IPS DF 6.9 (cell line): ENCODE measurements at places on chromosomes 12 and 14.

GRCh38 chr12:90940872-90941499, 14.0 kb downstream of the CCER1 start:
- DNase-seq, result no peak

DNA sequence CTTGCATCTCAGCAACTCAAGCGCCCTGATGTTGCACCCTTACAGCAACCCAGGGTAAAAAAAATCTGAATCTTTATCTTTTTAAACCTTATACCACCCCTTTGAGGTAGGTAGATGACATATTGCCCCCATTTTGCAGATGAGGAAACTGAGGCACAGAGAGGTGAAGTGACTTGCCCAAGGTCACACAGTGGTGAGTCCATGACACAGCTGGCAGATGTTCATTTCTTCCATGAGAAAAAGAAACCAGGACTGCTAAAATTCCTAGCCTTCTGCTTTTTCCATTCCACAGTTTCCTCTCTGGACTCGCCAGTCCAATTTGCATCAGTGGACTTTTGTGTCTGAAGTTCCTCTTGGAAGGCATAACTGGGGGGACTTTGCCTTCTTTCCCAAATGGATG, 79.3 kb downstream of the IGF1 start:
- DNase-seq, result no peak

- no peak for DNase-seq
Observed at GRCh38 chr14:95045106-95045701, 112.1 kb downstream of the DICER1 start.

DNA sequence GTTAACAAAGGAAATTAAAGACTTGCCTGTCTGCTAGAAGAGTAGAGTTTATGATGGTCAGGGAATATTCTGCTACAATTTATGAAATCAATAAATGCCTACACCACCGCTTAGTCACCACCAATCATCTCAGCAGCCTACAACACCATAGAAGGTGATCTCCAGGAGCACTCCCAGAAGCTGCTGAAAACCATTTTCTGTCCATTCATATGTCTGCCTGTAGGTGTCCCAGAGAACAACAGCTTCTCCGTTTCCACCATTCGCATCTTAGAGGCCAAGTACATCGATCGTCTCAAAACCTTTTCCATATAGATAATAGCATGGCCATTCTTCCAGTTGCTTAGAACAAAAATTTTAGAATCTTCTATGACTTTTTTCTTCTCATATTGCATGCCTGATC, 303.4 kb downstream of the KCNC2 start:
- no peak for DNase-seq

DNA sequence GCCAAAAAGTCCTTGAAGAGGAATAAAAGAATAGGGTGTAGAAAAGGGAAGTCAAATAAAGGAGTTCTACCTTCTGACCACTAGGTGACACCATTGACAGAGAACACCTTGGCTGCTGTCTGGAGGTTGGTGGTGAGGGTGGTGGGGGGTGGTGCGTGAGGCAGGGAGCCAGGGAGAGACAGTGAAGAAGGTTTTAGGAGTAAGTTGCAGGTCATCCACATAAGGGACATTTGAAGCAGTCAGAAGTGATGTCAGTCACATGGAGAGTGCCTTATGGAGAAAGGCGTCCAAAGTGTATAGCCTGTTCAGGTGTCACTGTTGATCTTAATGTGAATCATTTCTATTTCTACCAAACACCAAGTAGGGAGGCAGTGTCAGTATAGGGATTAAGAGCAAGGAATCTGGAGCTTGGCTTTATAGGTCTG, 279.3 kb upstream of the DDHD1 start:
- peak; percentile 54 for DNase-seq

GRCh38 chr12:115323223-115323905, 639.4 kb upstream of the TBX3 start:
- DNase-seq, result no peak

DNA sequence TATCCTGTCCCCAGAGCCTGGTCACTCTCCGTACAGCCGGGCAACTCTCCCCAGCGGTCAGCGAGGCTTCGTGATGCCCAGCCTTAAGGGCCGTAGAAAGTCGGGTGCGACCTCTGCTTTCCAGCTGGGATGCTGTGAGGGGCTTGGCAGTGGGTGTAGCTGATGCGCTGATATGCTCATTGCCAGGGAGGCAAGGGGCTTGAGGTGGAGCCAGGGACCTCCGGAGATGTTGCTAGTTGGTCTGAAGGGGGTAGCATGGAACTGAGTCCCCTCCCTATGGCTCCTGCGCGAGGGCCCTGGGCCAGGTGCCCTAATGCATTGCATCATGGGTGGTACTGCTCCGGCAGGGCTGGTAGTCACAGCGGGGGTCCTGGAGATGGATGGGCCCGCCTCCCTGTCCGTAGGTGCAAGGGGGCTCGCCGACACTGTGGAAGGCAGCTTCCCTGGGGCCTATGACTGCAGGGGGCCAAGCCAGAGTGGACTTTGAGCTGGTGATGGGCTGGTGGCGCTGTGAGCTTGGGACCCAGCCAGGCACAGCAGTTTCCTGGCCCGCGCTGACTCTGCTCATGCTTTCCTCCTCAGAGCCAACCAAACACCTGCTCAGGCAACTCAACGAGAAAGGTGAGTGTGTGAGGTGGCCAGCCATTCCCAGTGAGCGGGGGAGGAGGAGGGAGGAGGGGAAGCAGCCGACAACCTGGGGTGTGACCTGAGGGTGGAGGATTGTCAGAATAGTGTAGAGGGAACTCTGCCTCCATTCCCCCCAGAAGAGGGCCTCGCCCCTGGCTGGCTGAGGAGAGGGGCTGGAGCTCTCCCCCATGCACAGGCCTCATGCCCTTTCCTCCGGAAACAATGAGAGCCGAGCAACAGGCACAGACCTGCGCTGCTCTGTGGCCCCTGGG, 32.3 kb downstream of the PLEKHG3 start:
- DNase-seq, result no peak

- no peak for DNase-seq
Observed at GRCh38 chr14:59200195-59200594, 11.7 kb downstream of the DAAM1 start.
